Liver (tissue), 10 donors: ENCODE measurements at places on chromosomes 1 and 21. TPM values are rescaled to one million over a fixed set of nuclear protein-coding genes. Genes with fewer than 3 reads are reported as not detected.

Gene LAD1
- 3.4 TPM for total RNA-seq

Gene GPR157
- total RNA-seq = 1.3 TPM

Gene PLA2G2D
- total RNA-seq = 0.14 TPM

Gene MOB3C
- 7.4 TPM for total RNA-seq

Gene CD1B
- total RNA-seq = not detected

Gene LCE1F
- total RNA-seq = not detected

Gene APP
- total RNA-seq = 201 TPM

Gene MTARC1
- 28.2 TPM for total RNA-seq

Gene HSPA6
- 3.1 TPM for total RNA-seq

Gene PLA2G2C
- total RNA-seq = not detected

Gene UBE2U
- not detected for total RNA-seq

Gene TMOD4
- total RNA-seq = not detected

Gene DENND2C
- total RNA-seq = 1.3 TPM

Gene RYR2
- total RNA-seq = 0.75 TPM

Gene GNL2
- 27.6 TPM for total RNA-seq

Gene ANKRD65
- 0.14 TPM for total RNA-seq

Gene C1orf94
- total RNA-seq = not detected

Gene SMIM34
- not detected for total RNA-seq

Gene NRAS
- 36.0 TPM for total RNA-seq

Gene LMX1A
- 0.17 TPM for total RNA-seq

Gene EBNA1BP2
- 25.6 TPM for total RNA-seq

Gene TTC39A
- 1.3 TPM for total RNA-seq

Gene GFI1
- total RNA-seq = 3.9 TPM

Gene RNF115
- 8.5 TPM for total RNA-seq

Gene OR2L5
- total RNA-seq = not detected

Gene TINAGL1
- total RNA-seq = 52.9 TPM
